Caco-2 (cell line): ENCODE measurements at places on chromosomes 1 and 21. TPM values are rescaled to one million over a fixed set of nuclear protein-coding genes. Genes with fewer than 3 reads are reported as not detected.

DNA sequence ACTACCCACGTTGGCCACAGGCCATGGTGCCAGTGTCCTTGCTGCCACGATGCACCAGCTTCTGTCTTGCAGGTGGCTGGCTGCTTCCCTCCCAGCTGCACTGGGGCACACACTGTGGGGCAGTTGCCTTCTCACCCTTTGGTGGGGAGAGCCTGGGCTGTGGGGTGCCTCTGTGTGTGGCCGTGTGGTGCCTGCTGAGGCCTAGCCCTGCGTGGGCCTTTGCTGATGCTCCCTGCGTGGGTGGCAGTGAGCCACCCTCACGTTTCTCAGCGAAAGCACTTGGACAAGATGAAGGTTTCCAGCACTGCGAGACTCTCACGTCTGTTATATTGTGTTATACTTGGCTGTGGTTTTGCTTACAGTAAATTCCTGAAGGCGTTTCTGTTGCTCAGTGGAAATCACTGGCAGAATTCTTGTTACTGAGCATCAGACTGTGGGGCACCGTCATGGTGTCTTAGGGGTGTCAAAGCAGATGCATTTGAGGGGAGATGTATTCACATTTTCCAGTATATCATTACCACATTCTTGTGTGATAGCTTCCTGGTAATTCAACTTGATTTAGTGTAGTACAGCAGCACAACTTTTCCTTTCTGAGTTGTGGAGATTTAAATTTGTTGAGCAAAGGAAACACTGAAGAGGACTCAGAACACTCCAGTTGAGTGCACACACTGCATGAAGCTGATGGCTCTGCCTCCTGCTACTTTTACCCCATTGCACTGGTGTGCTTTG is 124.7 kb downstream of the PCBP3 start:
- H3K27ac ChIP-seq: no peak overlapping the region
- H3K27me3 ChIP-seq: no peaks in the 10 kb centered on the region
- no peaks in the 10 kb centered on the region for H3K36me3 ChIP-seq

Gene DIRAS3
- not detected in 2 replicates for total RNA-seq

GRCh38 chr1:68230484-68230802 is 1.9 kb downstream of the WLS start:
- H3K4me3 ChIP-seq: no peak overlapping the region
- DNase-seq: no peak
- H3K36me3 ChIP-seq: no peaks in the 10 kb centered on the region
- H3K4me1 ChIP-seq: no peaks in the 10 kb centered on the region
- no peaks in the 10 kb centered on the region for H3K27me3 ChIP-seq
- H3K27ac ChIP-seq: no peak overlapping the region

- DNase-seq: no peak
Measured at GRCh38 chr21:30426731-30427130, 1.0 kb upstream of the KRTAP13-3 start.

DNA sequence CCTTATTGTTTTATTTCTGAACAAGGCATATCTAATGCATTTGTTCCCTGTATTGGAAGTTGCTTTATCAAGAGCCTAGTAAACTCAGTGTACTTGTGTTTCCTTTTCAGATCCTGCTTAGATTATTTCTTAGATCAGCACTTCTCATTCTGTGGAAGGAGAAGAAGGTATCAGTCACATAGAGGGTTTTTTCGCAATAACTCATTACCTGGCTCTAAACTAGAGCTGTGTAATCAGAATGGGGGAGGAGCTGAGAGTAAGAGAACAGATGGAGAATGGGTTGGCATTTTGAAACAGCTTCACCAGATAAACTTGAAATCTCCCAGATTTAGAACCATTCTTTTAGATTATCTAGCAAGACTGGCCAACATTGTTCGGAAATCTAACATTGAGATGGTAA is 11.0 kb downstream of the AHCYL1 start:
- H3K36me3 ChIP-seq: no peaks in the 10 kb centered on the region
- H3K27me3 ChIP-seq: no peaks in the 10 kb centered on the region
- H3K27ac ChIP-seq: no peak overlapping the region
- H3K4me3 ChIP-seq: no peak overlapping the region
- DNase-seq: no peak

Gene ADAMTSL4
- 16.1 and 17.6 TPM in 2 replicates for total RNA-seq

Gene E2F2
- 9.1 and 9.5 TPM in 2 replicates for total RNA-seq

Gene COL6A2
- total RNA-seq: 8.8 and 11.1 TPM in 2 replicates

Gene CYP4A22
- total RNA-seq: not detected in 2 replicates

Gene ADAM30
- not detected in 2 replicates for total RNA-seq

DNA sequence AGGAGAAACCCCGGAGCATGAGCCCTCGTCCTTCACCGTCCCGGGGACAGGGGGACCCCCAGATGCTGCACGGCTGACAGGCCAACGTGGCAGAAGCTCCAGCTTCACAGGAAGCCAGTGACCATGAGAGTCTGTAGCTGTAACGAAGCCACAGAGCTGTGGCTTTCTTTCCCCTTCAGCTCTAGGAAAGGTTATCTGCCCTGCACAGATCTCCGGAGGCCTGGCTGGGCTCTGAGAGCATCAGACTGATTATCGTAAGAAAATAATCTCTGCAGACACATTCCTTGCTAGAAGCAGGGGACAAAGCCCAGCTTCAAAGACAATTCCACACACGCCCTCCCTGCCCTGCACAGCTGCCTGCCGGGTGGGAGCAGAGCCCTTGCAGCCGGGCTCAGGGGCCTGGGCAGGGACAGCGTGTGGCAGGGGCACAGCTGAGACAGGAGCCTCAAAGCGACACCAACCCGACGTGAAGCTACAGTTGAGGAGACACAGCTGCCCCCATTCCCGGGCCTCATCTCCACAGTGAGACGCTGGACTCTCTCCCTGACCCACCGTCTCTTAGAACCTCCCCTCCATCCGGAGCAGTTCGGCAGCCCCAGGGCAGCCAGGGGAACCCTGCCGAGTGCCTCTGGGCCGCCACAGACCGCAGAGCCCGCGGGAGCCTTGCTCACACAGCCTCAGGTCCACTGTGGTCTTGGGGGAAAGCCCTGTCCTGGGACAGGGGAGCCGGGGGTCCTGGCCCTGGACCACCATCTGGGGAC is 30.6 kb downstream of the POFUT2 start:
- no peak overlapping the region for H3K4me3 ChIP-seq
- peaks cover 29% of the 10 kb centered on the region for H3K4me1 ChIP-seq
- no peak overlapping the region for H3K27ac ChIP-seq
- no peaks in the 10 kb centered on the region for H3K27me3 ChIP-seq
- no peaks in the 10 kb centered on the region for H3K36me3 ChIP-seq

- no peak overlapping the region for H3K27ac ChIP-seq
- no peaks in the 10 kb centered on the region for H3K36me3 ChIP-seq
- no peak for DNase-seq
- no peaks in the 10 kb centered on the region for H3K27me3 ChIP-seq
- H3K4me3 ChIP-seq: no peak overlapping the region
Measured at GRCh38 chr1:118659646-118660045, 328.5 kb downstream of the TBX15 start.

Gene TMPRSS15
- total RNA-seq: not detected in 2 replicates

DNA sequence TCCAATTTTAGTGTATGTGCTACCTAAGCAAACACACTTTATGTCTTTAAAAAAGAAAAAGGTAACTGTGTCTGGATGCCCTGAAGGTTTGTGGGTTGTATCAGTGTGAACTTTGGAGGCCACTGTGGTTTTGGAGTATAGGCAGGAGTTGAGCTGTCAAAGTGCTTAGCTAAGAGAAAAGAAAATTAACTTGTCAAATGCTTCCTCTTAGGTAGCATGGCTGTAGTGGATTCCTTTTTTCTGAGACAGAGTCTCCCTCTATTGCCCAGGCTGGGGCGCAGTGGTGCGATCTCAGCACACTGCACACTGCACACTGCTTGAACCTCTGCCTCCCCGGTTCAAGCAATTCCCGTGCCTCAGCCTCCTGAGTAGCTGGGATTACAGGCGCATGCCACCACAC is 11.2 kb upstream of the SLC41A1 start:
- H3K27me3 ChIP-seq: no peaks in the 10 kb centered on the region; the same call in 1 of the 2 replicates
- H3K36me3 ChIP-seq: no peaks in the 10 kb centered on the region
- H3K4me3 ChIP-seq: no peak overlapping the region
- no peak overlapping the region for H3K27ac ChIP-seq
- DNase-seq: no peak
- no peaks in the 10 kb centered on the region for H3K4me1 ChIP-seq

DNA sequence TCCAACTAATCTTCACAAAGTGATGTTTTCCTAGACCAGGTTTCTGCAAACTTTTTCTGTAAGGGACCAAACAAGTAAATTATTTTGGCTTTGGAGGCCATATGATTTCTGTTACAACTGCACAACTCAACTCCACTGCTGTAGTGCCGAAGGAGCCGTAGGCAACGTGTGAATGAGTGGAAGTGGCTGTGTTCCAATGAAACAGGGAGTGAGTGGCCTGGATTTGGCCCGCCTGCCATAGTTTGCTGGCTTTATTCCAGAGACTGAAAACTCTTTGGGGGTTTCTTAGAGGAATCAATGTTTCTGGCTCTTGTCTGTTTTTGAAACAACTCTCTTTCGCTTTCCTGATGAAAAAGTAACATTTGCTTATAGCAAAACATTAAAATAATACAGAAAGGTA is 12.6 kb upstream of the ACTL8 start:
- no peak overlapping the region for H3K4me3 ChIP-seq
- H3K27ac ChIP-seq: no peak overlapping the region
- no peaks in the 10 kb centered on the region for H3K4me1 ChIP-seq

- peaks cover 13% of the 10 kb centered on the region; the same call in 1 of the 2 replicates for H3K4me1 ChIP-seq
- H3K27me3 ChIP-seq: no peaks in the 10 kb centered on the region
- H3K36me3 ChIP-seq: no peaks in the 10 kb centered on the region; the same call in 1 of the 2 replicates
- no peak for DNase-seq
- no peak overlapping the region for H3K27ac ChIP-seq
Measured at GRCh38 chr1:226971765-226972164, 31.7 kb downstream of the COQ8A start.

Gene SEC16B
- total RNA-seq: 0.59 and 0.67 TPM in 2 replicates

DNA sequence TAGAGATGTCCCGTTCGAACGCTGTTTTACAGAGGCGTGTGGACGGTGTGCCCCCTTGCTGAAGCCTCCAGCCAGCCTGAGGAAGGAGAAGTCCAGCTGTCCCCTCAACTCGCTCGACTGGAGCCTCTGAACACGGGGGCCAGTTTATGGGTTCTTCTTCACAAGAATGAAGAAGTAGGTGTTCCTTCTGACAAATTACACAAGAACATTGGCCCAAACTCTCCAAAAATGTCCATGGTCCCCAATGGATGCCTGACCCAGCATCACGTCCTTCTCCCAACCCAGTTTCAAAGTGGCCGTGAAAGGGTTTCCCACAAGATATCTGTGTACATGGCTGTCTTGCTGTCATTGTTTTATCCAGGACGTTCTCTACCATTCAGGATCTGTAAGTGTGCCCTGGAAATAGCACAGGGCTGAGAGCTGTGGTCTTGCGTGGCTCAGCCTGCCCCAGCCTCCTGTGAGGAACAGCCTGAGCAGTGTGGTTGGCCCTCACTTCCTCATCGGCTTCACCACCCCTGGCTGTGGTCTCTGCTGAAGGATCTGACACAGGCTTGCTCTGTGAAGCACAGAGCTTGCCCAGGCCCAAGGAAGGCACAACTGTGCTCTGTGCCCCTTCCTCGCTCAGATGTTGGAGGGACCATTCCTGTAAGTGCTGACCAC is 1.0 kb upstream of the S100B start:
- no peaks in the 10 kb centered on the region for H3K4me1 ChIP-seq
- no peak overlapping the region for H3K27ac ChIP-seq
- DNase-seq: no peak
- H3K4me3 ChIP-seq: no peak overlapping the region
- H3K36me3 ChIP-seq: no peaks in the 10 kb centered on the region
- no peaks in the 10 kb centered on the region for H3K27me3 ChIP-seq

- no peaks in the 10 kb centered on the region for H3K27me3 ChIP-seq
- DNase-seq: peak; percentile 80
- no peak overlapping the region for H3K4me3 ChIP-seq
- H3K27ac ChIP-seq: no peak overlapping the region
- peaks cover 7% of the 10 kb centered on the region; the same call in 1 of the 2 replicates for H3K4me1 ChIP-seq
Measured at GRCh38 chr1:8293118-8293517, 24.8 kb upstream of the SLC45A1 start.

- no peaks in the 10 kb centered on the region for H3K4me1 ChIP-seq
- H3K36me3 ChIP-seq: no peaks in the 10 kb centered on the region
- DNase-seq: no peak
- H3K27me3 ChIP-seq: no peaks in the 10 kb centered on the region
Measured at GRCh38 chr1:46466477-46467182, 23.0 kb upstream of the DMBX1 start.

Gene MASP2
- total RNA-seq: 0.32 and 0.50 TPM in 2 replicates

DNA sequence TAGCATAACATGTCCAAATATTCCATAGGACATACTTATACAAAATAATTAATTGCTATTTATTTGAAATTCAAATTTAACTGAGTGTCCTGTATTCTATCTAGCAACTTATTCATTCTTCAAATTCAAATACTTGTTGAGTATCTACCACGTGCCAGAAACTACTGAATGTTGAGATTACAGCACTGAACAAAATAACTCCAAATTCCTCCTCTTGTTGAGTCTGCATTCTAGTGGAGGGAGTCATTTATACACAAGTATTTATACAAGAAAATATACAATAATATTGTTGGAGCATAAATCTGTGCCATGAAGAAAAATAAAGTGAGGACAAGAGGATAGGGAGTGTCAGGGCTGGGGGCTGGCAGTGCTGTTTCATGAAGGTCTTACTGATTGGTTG is 43.7 kb upstream of the CDC42BPA start:
- H3K4me3 ChIP-seq: no peak overlapping the region
- H3K4me1 ChIP-seq: peaks cover 10% of the 10 kb centered on the region

Gene KCNK1
- 0.60 TPM in 1 of 2 replicates, not detected in the other for total RNA-seq

Gene NTNG1
- total RNA-seq: not detected in 2 replicates

DNA sequence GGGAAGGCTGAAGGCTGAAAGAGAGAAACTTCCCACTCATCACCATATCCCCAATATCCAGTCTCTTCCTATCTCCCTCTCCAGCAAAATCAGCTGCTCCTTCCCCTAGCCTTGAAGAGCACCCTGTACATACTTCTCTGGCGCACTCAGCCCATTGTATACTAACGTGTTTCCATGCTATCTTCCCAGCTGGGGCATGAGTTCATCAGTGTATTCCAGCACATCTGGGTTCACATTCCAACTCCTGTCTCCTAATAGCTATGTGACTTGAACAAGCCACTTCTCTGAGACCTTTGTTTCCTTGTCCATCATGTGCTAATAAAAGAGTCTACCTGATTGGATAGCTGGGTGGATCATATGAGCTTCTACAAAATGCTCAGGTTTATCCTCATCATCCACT is 51.1 kb upstream of the OLIG2 start:
- H3K4me1 ChIP-seq: no peaks in the 10 kb centered on the region
- H3K36me3 ChIP-seq: no peaks in the 10 kb centered on the region
- DNase-seq: no peak
- H3K4me3 ChIP-seq: no peak overlapping the region
- H3K27ac ChIP-seq: no peak overlapping the region

DNA sequence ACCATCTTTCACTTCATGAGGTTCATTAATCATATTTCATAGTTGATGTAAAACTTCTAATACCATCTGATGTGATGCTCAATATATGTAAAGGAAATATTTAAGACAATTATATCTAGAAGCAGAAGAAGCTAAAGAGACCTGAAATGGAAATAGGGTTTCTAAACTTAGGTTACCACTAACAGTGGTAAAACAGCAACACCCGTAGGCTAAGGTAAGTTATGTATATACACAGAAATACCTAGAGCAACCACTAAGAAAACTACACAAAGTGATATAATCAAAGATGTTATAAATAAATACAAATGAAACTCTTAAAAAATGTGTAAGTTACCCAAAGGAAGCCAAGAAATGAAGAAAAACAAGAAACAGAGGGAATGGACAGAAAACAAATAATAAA is 61.1 kb upstream of the TNFSF4 start:
- H3K27ac ChIP-seq: no peak overlapping the region
- H3K27me3 ChIP-seq: no peaks in the 10 kb centered on the region
- no peak for DNase-seq
- H3K36me3 ChIP-seq: no peaks in the 10 kb centered on the region
- H3K4me3 ChIP-seq: no peak overlapping the region
- peaks cover 9% of the 10 kb centered on the region; the same call in 1 of the 2 replicates for H3K4me1 ChIP-seq
